ENCODE measurements at places on chromosomes 5 and 9.

- DNase-seq, result no peak
Observed at GRCh38 chr9:928363-929042, 48.0 kb upstream of the DMRT3 start.

DNA sequence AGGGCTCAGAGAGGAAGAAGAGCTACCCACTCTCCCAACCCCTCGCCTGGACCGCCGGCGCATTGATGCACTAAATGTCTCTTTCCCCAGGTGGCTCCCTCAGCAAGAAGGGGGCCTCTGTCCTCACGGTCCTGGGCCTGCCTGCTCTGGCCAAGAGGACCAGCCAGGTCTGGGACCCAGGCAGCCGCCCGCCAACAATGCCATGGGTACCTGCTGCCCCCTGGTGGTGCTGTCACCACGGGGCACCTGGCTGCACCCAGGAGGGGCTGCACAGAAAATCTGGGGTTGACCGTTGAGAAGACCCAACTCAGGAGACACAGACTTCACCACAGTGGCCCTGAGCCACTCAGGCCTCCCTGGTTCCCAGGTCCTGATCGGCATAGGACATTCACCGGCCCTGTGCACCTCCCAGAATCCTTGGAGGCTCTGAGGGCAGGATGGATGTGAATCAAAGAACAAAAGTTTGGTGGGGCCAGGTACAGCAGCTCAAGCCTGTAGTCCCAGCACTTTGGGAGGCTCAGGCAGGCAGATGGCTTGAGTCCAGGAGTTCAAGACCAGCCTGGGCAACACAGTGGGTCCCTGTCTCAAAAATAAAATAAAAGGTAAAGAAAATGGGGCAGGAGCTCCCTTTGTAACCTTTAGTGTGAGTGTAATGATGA, 2.4 kb upstream of the VAV2 start:
- DNase-seq, result peak; percentile 59

GRCh38 chr9:105441616-105442160, 6.1 kb upstream of the FSD1L start:
- no peak for DNase-seq

DNA sequence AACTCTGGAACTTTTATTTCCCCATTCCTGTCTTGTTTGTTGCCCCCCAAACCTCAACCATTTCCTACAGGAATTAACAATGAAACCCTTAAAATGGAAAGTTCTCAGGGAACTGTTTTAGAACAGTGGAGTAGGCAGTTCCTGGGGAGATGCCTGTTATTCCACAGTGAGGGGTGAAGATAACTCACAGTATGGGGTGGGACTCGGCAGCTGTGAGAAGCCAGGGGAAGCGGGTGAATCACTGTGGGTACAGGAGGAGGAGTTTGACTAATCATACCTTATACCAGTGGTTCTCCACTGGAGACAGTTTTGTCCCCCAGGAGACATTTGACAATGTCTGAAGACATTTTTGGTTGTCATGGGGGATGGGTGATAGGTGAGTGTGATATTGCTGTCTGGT, 36.9 kb upstream of the GLRA1 start:
- DNase-seq, result no peak
